ENCODE measurements at places on chromosomes 13 and 19.
A peak's percentile ranks its signal among the peaks of the same experiment; 100 is the strongest.

DNA sequence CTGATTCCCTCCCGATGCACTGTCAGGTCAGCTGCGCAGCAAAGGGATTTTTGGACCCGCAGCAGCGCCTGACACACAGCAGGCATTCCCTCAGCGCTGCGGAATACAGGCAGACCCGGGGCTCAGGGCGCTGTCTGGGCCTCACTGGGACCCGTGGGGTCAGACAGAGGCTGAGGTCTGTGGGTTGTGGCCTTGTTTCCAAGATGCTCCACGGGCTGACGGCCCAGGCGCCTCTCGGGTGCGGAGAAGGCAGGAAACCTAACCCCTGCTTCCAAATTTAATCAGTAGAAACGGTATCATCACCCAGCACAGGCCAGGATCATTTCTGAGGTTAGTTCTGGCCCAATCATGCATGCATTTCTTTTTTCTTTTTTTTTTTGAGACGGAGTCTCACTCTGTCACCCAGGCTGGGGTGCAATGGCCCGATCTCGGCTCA, 686 bp upstream of the RNF126 start:
- DNase-seq = no peak

DNA sequence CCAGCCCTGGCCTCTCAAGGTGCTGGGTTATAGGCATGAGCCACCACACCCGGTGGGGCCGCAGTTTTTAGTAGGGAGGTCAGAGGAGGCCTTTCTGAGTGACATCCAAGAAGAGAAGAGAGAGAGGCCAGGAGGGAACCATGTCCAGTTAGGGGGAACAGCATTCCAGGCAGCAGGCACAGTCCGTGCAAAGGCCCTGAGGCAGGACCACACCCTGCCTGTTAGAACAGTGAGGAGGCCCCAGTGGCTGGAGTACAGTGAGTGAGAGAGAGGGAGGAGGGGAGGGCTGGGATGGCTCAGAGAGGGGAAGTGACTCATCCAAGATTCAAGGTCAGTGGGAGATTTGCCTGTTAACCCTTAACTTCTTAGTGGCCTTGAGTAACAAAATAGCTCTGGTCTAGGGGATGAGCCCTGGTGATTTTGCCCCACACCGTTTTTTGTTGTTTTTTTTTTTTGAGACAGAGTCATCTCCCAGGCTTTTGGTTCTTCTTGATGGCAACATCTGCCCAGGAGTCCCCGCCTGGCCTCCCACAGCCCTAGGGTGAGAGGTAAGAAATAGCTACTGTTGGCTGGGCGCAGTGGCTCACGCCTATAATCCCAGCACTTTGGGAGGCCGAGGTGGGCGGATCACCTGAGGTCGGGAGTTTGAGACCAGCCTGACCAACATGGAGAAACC, 2.7 kb upstream of the PLIN3 start:
- DNase-seq = peak; percentile 90

- peak; percentile 9 for DNase-seq
Observed at GRCh38 chr13:28337166-28338005, 157.5 kb downstream of the FLT1 start.

DNA sequence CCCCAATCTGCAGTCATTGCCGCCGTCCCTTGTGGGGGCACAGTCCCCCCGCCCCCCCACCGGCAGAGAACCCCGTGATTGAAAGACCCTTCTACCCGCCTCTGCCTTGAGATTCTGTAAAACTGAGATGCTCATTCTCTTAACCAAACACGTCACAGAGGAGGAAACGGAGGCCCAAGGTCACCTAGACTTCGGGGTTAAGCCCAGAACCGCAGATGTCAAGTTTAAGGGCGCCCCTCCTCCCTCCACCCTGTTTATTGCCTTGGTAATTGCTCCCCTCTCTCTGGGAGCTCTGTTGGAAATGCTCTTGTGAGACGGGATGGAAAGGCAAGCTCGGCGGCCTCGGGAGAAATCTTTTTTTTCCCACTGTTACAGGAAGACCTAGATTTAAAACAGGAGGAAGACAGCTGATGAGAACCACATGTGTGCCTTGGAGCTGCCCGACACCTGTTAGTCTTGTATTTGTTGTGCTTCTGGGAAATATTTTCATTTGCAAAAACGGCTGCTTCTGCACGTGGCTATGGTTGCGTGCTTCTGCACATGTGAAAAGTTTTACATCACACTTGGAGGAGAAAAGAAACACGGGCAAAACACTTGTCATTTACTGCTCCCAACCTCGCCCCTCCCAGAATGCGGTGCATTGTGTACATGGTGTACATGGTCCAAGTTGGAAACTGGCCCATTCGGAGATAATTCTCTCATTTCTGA, 1.1 kb upstream of the MED26 start:
- DNase-seq = peak; percentile 6

DNA sequence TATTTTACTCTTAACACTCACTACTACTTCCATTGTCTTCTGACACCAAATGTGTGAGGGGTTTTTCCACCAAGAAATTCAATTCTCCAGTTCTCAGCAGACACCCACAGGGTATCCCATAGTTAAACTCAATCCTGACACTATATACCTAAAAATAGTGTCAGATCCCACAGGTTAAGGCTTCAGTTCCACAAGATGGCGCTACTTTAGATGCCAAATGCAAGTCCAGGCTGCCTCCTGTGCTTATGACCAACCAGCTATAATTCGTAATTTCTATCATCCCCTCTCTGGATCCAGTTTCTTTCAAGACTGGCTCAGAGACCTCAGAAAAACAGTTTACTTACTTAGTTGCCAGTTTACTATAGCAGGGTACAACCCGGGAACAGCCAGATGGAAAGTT, 1146.2 kb upstream of the SPRY2 start:
- peak; percentile 17 for DNase-seq

All from mammary epithelial cell (primary cell).